CD4-positive, alpha-beta T cell treated with Interleukin-4 for 4 hours (primary cell): ENCODE measurements at places on chromosomes 7 and 10.
A peak's percentile ranks its signal among the peaks of the same experiment; 100 is the strongest.

DNA sequence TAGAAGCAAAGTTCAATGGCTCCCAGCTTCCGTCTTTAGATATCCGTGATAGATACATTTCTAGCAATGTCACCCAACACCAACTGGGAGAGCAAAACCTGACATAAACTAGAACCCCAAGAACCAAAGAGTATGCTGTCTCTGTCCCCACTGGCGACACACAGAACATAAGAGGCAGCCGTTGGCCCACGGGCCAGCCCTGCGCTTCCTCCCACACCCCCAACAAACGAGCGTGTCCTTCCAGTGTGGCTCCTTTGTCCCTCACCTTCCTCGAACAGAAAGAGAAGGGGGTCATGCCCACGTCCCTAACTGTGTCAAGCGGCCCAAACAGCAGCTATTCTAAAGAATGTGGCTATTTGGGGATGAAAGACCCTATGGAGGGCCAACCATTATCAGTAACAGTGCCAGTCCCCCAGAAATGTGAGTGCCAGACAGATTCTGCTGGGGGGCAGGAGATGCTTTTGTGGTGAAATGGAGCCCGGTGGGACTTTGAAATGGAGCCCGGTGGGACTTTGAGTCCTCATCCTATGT lies 171.9 kb downstream of the USP6NL start:
- no peak for DNase-seq

- peak; percentile 36 for DNase-seq
Measured at GRCh38 chr10:132229834-132230556, 43.2 kb downstream of the DPYSL4 start.

DNA sequence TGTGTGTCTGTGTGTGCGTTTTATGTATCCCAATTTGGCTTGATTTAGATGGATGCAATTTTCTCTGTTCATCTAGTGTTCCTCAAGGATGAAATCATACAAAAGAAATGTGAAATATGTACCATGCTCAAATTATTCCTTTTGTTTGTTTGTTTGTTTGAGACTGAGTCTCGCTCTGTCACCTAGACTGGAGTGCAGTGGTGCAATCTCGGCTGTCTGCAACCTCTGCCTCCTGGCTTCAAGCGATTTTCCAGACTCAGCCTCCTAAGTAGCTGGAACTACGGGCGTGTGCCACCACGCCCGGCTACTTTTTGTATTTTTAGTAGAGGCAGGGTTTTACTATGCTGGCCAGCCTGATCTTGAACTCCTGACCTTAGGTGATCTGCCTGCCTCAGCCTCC lies 11.3 kb upstream of the SHTN1 start:
- DNase-seq: no peak

DNA sequence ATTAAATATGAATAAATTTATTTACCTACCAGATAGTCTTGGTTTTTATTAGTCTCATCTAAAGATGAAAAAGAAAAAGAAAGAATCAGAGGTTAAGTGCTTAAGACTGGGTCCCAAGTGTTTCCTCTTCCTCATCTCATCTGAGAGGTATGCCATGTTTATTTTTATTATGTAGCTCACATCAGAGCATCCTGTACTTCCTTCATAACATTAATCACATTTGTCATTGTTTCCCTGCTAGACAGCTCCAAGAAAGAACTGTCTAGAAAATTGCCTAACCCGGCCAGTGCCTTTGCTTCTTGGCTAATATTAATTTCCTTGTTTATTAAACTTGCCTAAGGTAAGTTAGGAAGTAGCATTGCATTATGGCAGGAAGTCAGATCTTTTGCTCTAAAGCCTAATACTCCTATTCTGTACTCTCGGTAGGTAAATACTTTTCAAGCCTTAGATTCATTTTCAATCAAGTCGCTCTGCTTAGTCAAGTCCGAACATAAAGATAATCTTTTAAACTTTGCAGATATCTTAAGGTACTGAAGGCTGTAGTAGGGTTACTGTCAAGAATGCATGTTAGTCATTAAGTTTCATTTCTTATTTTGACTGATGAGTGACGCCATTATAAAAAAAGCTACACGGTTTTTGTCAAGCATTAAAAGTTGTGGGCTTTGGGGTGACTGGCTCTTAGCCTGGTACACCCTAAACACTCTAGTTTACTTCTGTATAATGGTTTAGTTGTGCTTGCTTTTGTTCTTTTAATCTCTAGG lies 47.4 kb downstream of the ZMYND11 start:
- DNase-seq: no peak

GRCh38 chr7:109215341-109215740 lies 645.7 kb downstream of the DNAJB9 start:
- no peak for DNase-seq

GRCh38 chr7:22385326-22385725 lies 28.4 kb upstream of the RAPGEF5 start:
- DNase-seq: no peak

- DNase-seq: no peak
Measured at GRCh38 chr7:3301831-3302618, 973 bp downstream of the SDK1 start.

DNA sequence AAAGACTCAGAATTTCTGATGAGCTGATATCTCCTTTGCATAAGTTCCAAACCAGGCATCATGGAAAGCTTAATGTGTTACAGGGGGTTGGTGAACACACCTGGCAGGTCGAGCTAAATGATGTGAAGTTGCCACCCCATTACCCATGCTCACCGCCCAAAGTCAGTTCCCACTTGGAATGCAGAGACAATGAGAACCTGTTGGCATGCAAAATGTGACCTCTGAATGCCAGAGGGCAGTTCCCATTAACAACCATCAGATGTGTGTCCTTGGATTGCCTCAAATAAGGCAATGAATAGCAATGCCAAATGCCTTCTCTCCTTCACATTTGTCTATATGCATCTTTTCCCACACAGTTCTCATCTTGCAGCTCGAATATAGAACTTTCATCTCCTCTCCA lies 190.7 kb downstream of the CDCA7L start:
- DNase-seq: no peak

DNA sequence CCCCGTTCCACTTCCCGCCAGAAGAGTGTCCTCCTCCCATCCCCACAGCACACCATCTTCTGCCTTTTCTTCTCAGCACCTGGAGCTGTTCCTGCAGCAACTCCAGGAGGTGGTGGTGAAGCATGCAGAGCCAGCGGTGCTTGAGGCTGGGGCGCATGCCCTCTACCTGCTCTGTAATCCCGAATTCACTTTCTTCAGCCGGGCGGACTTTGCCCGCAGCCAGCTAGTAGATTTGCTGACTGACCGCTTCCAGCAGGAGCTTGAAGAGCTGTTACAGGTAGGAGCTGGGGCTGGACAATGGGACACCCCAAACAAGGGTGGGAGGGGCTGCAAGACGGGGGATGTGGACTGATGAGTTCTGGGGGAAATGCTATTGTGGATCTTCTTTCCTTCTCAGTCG lies 19.1 kb upstream of the PVRIG start:
- DNase-seq: no peak

GRCh38 chr7:154953006-154953684 lies 49.8 kb downstream of the PAXIP1 start:
- DNase-seq: peak; percentile 57
